ENCODE measurements at places on chromosomes 7 and 10. TPM values are rescaled to one million over a fixed set of nuclear protein-coding genes. Genes with fewer than 3 reads are reported as not detected.
A peak's percentile ranks its signal among the peaks of the same experiment; 100 is the strongest.

ACSM6 gene
- not detected for total RNA-seq

VWDE gene
- not detected for total RNA-seq

PRTFDC1 gene
- total RNA-seq: 0.29 TPM

IFIT2 gene
- total RNA-seq: 4.5 TPM

PALS2 gene
- 28.3 TPM for total RNA-seq

AMPH gene
- total RNA-seq: not detected

LAMB1 gene
- total RNA-seq: 105 TPM

DNA sequence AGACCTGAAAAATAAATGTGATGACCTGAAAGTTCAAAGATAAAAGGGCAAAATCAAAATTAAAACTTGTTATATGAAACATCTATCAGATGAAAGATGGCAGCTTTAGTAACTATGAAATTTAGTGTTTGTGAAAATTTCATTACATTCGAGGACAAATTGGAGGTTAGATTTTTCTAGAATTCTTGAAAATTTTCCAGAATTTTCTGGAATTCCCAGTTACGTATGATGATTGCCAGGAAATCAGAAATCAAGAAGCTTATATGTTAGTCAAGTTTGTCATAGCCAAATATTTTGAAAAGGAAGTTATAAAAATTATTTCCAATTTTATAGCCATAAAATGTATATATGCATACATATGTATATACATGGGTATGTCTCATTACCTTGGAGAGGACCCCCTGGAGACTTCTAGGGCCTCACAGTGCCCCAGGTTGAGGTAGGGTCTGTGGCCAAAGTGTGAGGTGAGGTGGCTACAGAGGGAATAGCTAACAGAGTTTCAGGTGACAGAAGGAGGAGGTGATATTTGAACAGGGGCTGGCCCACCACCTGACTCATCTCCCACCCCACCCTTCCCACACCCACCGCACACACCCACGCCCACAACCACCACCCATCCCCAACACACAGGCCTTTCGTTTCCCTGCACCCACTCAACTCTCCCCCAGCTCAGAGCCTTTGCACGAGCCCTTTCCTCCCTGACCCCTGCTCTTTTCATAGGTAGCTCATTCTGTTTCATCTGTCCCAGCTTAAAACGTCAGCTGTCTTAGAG, 21.5 kb downstream of the C10orf105 start:
- DNase-seq: no peak

DNA sequence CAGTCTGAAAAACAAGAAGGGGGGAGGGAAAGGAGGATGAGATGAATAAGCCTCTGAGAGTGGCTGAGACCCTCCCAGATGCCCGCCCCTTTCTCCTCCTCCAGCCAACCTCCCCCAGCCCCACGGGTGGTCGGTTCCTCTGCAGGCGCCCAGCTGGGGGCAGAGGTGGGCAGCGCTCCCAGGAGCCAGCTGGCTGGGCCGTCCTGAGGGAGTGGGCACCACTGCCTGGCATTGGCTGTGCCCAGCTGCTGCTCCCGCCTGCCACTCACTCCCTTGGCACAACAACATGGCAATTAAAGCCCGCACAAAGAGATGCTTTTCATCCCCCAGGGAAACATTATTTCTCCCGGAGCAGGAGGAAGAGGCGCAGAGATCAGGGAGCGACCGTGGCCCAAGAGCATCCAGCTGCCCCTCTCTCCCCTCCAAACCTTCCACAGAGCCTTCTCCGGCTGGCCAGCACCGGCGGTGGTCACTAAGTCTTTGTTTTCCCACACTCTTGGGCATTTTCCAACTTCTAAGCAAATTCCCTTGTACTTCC, 107.2 kb downstream of the SPDYE5 start:
- DNase-seq: peak; percentile 67

- DNase-seq: no peak
Measured at GRCh38 chr10:44390585-44391072, 5.7 kb upstream of the CXCL12 start.

- no peak for DNase-seq
Measured at GRCh38 chr10:11499425-11500071, 111.9 kb downstream of the USP6NL start.

GRCh38 chr7:100493476-100494264, 9.9 kb downstream of the NYAP1 start:
- DNase-seq: no peak

DNA sequence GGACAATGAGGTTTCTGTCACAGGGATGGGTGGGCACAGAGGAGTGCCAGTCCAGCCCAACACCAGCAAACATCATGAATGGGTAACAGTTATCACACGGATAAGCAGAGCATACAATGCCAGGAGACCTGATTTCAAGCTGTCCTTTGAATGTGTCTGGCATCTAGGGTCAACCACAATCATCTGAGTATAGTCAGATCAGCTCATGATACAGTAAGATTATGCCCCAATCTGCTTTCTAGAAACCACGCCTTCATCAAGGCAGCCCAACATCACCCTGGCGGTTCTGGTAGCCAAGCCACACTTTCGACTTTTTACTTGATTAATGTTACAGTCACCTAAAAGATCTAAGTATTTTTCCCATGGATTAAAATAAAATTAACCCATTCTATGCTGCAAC, 10.5 kb downstream of the FAM171A1 start:
- DNase-seq: no peak

- DNase-seq: no peak
Measured at GRCh38 chr10:79106256-79107050, 37.7 kb downstream of the ZMIZ1 start.

- DNase-seq: no peak
Measured at GRCh38 chr10:14553448-14553847, 221.2 kb downstream of the FAM107B start.

- DNase-seq: no peak
Measured at GRCh38 chr7:36736090-36736898, 12.0 kb upstream of the AOAH start.

GRCh38 chr7:158595068-158595467, 7.4 kb upstream of the PTPRN2 start:
- DNase-seq: no peak

- DNase-seq: no peak
Measured at GRCh38 chr7:66905689-66906088, 15.3 kb upstream of the TMEM248 start.

- DNase-seq: peak; percentile 22
Measured at GRCh38 chr10:114545071-114545470, 113.0 kb downstream of the ABLIM1 start.

GRCh38 chr10:125160856-125161706, 718 bp upstream of the CTBP2 start:
- peak; percentile 87 for DNase-seq

DNA sequence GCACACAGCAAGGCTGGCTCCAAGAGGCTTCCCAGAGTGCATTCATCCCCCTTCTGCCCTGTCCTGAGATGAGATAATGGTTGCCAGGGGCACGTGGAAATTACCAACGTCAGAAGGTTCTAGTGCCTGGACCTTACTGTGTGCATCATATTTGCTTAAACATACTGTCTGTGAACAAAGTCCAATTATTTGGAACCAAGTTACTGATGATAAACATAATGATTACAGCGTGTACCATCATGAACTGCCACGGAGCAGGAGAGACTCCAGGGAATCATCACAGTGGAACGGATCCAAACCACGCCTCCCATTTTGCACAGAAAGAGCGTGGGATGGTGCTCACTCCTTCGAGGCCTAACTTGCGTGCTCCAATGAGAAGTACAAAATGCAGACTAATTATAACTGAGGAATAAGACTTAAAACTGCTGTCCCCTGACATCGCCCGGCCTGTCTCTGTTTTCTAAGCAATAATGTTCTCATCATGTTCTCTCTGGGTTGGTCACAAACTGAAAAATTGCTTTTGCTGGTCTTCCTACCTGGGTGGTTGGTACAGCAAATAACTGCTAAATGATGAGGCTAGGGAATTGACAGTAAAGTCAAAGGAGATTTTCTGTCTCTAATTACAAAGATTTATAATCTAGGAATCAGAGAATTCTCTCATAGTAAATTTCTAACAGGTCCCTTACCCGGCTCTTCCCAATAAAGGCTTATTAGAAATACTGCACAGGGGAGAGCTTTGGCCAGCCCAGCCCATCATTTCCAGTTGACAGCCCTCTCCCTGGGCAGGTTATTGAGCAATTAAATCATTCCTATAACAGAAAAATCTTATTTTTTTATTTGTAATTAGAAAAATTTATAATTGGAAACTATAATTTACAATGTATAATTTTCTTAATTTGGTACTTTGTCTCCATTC, 182.2 kb downstream of the CAMK1D start:
- DNase-seq: no peak

- DNase-seq: no peak
Measured at GRCh38 chr10:1289591-1289990, 233.4 kb downstream of the WDR37 start.

- no peak for DNase-seq
Measured at GRCh38 chr7:28806841-28807240, 151.3 kb downstream of the TRIL start.

- DNase-seq: no peak
Measured at GRCh38 chr7:50359258-50359994, 54.9 kb downstream of the IKZF1 start.

Measured in myocyte (in vitro differentiated cells).